DMS79 (cell line): ENCODE measurements at places on chromosomes 5 and 9.

DNA sequence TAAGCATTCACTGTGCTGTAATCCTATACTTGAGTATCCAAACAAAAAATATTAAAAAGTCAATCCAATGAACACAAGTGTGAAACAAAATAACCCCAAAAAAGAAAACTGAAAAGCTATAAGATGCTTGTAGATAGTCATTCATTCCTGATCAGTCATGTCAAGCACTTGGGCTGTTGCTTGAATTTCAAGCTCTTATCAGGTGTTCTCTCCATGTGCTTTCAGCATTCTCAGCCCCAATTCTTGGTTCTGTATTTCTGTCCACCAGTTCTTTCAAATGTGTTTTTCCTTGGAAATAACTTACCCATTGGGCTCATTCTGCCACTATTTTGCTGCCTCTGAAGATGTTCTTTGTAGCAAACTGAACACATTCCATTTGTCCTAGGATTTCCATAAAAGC is 4.7 kb downstream of the ZFAND5 start:
- DNase-seq = no peak

DNA sequence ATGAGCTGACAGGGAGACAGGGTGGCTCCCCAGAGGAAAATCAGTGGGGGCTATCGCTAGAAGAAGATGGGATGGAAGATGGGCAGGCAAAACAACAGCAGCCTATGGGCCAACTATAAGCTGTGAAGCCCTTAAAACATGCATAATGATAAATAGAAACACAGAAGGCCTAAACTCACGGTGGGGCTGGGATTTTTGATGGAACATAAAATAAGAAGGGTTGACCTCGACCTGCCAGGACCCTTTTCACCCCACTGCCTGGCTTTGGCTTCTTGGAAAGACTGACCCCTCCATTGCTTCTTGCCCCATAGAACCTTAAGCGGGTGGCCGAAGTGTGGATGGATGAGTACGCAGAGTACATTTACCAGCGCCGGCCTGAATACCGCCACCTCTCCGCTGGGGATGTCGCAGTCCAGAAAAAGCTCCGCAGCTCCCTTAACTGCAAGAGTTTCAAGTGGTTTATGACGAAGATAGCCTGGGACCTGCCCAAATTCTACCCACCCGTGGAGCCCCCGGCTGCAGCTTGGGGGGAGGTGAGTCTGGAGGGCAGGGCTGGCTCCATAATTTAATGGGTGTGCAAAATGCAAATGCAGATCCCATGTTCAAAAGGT is 36.5 kb upstream of the SAP30L start:
- DNase-seq = no peak

GRCh38 chr9:122939601-122940000 is 1.2 kb upstream of the RABGAP1 start:
- DNase-seq = no peak

DNA sequence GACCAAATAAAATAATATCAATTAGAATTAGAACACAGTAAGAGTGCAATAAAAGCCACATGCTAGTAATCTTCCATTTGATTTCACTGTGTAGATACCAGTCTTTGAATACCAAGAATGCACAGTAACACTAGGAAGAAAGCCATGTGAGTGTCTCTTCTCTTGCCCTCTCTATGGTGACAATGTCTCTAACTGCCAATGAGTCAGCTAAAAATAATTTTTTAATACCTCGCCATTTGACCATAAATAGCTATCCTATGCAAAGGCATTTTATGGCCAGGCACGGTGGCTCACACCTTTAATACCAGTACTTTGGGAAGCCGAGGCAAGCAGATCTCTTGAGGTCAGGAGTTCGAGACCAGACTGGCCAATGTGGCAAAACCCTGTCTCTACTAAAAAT is 30.6 kb downstream of the EDIL3 start:
- no peak for DNase-seq

GRCh38 chr9:13661014-13661413 is 381.5 kb upstream of the MPDZ start:
- DNase-seq = no peak

DNA sequence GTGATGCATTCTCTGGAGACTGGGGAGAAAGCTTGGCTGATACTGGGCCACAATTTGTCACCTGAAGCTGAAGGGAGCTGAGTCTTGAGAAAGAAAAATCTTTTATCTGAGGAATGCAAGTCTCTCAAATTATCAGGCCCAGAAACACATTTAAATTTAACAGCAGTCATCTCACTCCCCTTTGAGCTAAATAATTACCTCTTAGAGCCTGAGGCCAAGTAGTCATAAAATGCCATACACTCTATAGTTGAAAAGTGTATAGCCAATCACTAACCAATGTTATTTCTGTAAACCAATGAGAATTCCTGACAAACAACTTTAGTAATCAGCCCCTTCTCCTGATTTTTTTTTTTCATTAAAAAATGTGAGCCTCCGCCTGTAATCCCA is 32.7 kb upstream of the DAPK1 start:
- no peak for DNase-seq

GRCh38 chr5:76805821-76806505 is 12.9 kb upstream of the F2RL1 start:
- no peak for DNase-seq
